ENCODE measurements at places on chromosomes 6 and 20. TPM values are rescaled to one million over a fixed set of nuclear protein-coding genes. Genes with fewer than 3 reads are reported as not detected.

Gene EYS
- polyA plus RNA-seq = not detected

Gene MARCKS
- polyA plus RNA-seq = not detected

Gene CYP39A1
- not detected for polyA plus RNA-seq

Gene JPH2
- not detected for polyA plus RNA-seq

Gene SAMD3
- polyA plus RNA-seq = 220 TPM
